WERI-Rb-1 (cell line): ENCODE measurements at places on chromosomes 16 and 17.

DNA sequence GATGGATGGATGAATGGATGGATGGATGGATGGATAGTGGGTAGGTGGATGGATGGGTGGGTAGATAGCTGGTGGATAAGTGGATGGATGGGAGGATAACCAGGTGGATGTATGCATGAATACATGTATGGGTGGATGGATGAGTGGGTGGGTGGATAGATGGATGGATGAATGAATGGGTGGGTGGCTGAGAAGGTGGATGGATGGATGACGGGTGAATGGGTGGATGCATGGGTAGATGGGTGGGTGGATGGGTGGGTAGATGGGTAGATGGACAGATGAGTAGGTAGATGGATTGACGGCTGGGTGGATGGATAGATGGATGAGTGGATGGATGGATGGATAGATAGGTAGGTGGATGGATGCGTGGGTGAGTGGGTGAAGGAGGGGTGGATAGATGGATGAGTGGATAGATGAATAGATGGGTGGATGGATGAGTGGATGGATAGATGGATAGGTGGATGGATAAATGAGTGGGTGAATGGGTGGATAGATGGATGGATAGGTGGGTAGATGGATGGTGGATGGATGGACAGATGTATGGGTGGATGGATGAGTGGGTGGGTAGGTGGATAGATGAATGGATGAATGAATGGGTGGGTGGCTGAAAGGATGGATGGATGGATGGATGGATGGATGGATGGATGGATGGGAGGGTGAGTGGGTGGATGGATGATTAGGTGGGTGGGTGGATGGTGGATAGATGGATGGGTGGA is 50.1 kb upstream of the ZC3H18 start:
- DNase-seq = no peak

DNA sequence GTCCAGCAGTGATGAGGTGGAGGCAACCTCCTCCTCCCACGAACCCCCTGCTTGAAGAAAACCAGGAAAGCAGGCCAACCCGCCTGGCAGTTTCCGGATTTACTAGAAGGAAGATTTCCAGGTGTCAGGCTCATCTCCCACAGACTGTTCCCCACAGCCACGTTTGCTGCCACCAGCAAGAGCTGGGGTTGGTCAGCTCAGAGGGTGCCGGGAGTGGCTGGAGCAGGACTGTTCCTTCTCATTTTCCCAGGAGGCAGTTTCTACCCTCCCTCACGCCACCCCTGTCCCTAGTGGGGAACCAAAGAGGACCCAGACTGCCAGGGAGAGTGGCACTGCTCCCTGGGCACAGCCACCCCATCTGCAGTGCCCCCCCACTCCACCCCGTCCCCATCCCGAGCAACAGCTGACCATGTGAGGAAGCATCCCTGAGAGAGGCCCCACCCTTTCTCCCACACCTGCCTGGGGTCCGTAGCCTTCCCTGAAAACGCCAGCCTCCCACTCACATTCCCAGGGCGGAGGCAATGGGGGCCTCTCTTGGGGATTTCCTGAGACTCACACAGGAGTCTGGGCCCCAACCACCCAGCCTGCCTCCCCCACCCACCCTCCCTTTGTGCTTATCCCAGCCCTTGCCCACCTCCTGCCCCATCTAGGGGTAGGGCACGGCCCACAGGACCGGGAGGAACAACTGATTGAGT is 5.9 kb downstream of the KRT17 start:
- no peak for DNase-seq

GRCh38 chr17:70558821-70559220 is 389.5 kb downstream of the KCNJ2 start:
- no peak for DNase-seq

DNA sequence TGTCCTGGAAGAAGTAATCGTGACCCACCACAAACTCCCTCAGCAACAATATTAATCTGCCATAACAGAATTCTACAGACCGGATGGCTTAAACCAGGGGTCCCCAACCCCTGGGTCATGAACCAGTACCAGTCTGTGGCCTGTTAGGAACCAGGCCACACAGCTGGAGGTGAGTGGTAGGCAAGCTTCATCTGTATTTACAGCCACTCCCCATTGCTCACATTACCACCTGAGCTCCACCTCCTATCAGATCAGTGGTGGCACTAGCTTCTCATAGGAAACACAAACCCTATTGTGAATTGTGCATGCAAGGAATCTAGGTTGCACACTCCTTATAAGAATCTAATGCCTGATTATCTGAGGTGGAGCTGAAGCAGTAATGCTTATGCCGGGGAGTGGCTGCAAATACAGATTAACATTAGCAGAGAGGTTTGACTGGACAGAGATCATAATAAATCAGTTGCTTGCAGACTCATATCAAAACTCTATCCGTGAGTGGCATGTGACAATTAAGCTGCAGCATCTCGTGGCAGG is 74.5 kb downstream of the NOG start:
- DNase-seq = no peak

DNA sequence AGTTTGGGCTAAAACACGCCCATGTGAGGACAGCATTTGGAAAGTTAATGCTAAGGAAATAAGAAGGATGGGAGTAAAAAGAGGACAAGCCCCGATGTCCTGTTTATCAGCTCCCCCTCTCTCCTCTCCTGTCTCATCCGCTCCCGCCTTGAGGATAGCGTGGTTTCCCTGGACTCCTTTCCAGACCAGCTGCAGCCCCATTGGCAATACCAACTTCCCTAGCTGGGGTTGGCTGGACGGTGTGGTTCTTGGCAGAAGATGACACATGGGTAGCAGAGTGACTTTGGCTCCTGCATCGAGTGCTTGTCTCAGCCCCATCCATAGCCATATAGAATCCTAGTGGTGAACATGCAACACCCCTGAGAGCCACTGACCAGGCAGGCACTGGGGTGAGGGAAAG is 185.9 kb downstream of the CCDC182 start:
- no peak for DNase-seq

GRCh38 chr16:88681709-88682451 is 4.4 kb downstream of the SNAI3 start:
- no peak for DNase-seq

DNA sequence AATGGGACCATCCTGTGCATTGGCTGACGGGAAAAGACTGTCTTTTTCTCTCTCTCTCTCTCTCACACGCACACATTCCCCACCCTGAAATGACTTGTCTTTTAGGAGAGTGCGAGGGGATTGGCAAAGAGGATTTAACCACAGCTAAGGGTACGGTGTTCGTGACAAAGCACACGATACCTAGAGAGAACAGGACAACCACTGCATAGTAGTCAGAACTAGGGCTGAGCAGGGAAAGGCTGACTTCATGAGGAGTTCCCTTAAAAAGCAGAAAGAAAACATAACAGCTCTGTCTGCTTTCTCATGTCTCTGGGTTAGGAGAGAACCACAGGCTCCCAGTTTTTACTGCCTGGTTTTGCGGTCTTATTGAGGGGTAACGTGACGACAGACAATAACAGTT is 742.8 kb upstream of the SOX9 start:
- no peak for DNase-seq

DNA sequence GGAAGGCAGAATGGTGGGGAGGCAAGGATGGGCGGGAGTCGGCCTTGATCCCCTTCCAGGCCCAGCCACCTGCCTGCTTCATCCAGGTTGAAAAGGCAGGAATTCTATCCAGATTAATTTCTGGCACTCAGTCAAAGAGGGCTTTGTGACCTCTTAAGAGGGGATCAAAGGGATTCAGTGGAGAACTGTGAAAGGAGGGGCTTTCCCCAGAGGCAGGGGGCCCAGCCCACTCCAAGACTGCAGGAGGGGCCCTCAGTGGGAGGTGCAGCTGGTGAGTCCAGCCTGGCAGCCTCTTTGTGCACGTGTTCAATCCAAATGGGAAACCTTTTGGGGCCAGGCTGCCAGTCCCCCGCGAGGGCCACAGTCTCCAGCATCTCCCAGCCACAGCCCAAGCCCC is 148.5 kb upstream of the PLCG2 start:
- peak; percentile 73 for DNase-seq

DNA sequence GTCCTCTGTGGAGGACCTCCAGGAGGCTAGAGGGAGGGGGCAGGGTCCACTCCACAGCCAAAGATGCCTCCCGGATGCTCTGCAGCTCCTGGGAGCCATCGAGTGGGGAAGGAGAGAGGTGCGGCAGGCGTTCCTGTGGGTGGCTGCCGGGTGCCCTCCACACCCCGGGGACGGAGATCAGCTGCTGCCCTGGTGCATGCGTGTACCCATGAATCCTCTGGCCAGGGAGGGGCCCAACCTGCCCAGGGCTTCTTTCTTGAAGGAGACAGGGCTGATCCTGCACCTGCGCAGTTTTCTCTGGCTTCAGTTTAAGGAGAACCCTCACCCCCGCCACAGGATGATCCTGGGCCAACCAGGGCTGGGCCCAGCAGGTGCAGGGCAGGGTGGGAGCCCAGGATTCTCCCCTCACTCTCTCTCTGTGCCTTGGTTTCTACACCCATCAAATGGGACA is 33.5 kb upstream of the DOC2B start:
- peak; percentile 23 for DNase-seq
